ENCODE measurements at places on chromosomes 2 and 18. TPM values are rescaled to one million over a fixed set of nuclear protein-coding genes. Genes with fewer than 3 reads are reported as not detected.

Gene SIX2
- 1.1 TPM for total RNA-seq

Gene PROKR1
- total RNA-seq, result not detected

Gene RAB6D
- total RNA-seq, result not detected

Gene FBXO36
- 1.9 TPM for total RNA-seq

Gene AQP12B
- not detected for total RNA-seq

Data from uterine smooth muscle cell (primary cell).